Brain pericyte (primary cell): ENCODE measurements at places on chromosomes 13 and 19.

DNA sequence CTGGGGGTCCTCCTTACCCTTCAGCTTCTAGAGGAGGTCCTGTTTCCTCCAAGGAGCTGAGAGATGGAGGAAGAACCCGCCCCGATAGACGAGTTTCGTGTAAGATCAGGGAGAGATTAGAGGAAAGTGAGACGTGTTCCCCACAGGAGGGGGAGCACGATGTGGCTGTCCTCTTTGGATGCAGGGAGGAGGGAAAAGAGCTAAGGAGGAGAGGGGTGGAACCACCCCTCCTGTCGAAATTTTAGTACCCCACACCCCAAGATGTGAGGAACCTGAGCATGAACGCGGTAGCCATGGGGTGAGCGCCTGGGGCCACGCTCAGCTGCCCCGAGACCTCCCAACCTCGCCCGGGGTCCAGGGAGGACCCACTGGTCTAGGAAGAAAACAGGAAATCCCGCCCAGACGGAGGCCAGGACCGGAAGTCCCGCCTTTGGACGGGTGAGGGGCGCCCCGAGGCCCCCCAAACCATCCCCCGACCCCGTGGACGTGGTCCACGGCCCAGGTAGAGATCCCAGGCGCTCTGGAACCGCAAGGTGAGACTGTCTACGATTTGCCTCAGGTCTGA is 1.2 kb downstream of the AKT1S1 start:
- no peak for DNase-seq

- DNase-seq: no peak
These were observed 77.6 kb downstream of the KDM4B start for GRCh38 chr19:5046339-5047039.

GRCh38 chr13:63050287-63050686 is 1634.6 kb upstream of the PCDH20 start:
- no peak for DNase-seq

GRCh38 chr13:110714797-110715394 is 1.4 kb downstream of the ING1 start:
- DNase-seq: no peak

GRCh38 chr13:42215578-42216421 is 56.2 kb upstream of the AKAP11 start:
- DNase-seq: no peak
